ENCODE measurements at places on chromosomes 11 and 22.

DNA sequence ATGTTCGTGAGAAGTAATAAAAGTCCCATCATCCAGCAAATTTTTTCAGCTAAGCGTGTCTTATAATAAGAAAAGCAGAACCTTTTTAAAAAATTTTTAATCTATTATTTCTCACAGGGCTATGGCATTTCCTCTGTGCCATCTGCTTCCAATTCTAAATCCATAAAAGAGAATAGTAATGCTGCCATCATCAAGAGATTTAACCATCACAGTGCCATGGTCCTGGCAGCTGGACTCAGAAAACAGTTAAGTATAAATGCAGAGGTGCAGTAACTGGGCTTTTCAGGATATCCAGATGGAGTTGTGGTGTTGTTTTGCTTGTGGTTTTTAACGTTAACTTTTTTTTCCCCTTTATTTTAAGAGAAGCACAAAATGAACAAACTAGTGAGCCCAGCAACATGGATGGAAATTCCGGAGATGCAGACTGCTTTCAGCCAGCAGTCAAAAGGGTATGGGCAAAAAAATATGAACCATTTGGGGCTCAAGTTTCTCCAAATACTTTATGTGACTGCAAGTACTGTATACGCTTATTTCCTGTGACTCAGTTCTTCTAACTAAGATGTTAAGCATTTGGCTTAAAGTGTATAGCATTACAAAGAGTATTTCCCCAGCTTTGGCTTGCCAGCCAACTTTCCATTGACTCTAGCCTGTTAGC is 25.2 kb downstream of the GTF2H1 start:
- peak; percentile 74 for DNase-seq

GRCh38 chr11:61613051-61613450 is 32.2 kb upstream of the SYT7 start:
- DNase-seq: no peak

GRCh38 chr11:73783483-73784020 is 4.1 kb upstream of the MRPL48 start:
- no peak for DNase-seq

DNA sequence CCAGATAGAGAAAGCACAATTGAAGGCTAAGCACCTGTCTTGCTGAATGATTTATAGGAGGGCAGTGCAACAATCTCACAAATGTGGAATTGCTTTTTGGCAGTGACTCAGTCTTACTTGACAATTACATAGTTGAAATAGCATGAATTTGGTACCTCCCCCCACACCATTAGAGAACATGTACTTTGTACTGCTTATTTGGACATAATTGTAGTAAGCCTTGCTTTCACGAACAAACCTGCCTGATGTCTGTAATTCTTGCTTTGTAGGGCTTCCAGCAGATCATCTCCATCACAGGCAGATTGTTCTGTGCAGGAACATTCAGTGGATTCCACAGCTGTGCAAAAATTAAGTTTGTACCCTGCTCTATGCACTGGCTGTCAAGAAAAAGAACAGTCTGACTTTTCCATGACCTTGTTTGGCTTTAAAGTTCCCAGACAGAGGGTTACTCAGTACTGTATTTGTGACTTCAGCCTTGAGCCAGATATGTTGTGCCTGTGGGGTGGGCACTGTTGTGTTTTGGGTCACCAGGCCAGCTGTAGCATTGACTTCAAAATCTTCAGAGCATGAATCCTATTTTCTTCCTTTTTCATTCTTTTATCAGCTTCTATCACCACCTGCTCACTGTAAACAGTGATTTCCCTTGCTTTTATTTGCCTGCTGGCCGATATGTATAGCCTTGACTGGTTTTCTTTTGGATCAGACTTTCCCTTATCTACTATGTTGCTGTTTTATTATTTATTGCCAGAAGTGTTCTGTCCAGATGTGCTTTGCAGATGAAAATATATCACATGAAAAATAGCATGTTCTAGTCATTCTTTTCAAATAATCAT is 941.0 kb upstream of the CHORDC1 start:
- DNase-seq: peak; percentile 73

- DNase-seq: no peak
These were observed 69.8 kb upstream of the MTMR2 start for GRCh38 chr11:95993438-95994298.

DNA sequence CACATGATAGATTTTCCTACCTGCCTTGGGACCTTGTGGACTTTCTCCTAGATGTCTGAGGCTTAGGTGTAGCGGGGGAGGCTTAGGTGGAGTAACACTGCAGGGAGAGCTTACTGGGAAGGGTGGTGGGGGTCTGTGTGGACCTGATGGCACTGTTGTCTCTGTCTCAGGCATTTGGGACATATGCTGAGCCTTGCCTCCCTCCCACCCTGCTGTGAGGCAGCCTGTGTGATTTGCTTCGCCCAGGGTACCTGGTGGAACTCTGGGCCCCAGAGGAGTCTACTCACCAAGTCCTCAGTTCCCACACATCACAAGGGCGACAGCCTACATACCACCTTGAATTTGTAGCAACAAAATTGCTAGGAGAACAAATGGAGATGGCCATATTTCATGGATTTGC is 80.7 kb downstream of the CEP164 start:
- DNase-seq: no peak

GRCh38 chr11:7486781-7487140 is 1.5 kb downstream of the OLFML1 start:
- no peak for DNase-seq

GRCh38 chr11:118067006-118067405 is 9.9 kb upstream of the TMPRSS4 start:
- DNase-seq: no peak
